CD4-positive, alpha-beta T cell treated with Interleukin-21 for 1 hour (primary cell): ENCODE measurements at places on chromosomes 6 and 20.

DNA sequence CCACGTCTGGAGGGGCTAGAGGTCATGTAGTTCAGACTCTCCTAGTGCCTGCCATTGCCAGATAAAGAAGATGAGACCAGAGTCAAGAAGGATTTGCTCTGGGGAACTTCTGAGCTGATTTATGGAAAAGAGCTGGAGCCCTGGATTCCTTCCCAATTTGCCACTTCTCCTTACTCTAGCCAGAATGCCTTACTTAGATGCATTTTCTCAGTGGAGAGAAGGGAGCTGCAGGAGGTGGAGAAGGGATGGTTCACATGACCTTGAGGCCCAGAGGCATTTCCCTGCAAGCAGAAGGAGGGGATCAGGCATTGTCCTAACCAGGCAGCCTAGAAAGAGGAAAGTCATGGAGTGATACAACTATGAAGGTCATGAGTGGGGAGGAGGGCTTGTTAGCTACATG, 122.2 kb downstream of the UNC5CL start:
- no peak for DNase-seq

GRCh38 chr6:98590136-98590681, 244.2 kb upstream of the POU3F2 start:
- no peak for DNase-seq

- no peak for DNase-seq
These were observed 54.7 kb downstream of the RRBP1 start for GRCh38 chr20:17627101-17627955.

DNA sequence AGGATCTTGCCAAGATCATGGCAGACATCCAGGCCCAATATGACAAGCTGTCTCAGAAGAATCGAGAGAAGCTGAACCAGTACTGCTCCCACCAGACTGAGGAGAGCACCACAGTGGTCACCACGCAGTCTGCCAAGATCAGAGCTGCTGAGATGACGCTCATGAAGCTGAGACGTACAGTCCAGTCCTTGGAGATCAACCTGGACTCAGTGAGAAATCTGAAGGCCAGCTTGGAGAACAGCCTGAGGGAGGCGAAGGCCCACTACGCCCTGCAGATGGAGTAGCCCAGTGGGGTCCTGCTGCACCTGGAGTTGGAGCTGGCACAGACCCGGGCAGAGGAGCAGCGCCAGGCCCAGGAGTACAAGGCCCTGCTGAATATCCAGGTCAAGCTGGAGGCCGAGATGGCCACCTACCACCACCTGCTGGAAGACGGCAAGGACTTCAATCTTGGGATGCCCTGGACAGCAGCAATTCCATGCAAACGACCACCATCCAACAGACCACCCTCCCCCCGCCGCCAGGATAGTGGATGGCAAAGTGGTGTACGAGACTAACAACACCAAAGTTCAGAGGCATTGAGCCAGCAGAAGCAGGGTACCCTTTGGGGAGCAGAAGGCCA, 44.7 kb upstream of the GRM4 start:
- no peak for DNase-seq

GRCh38 chr6:41061196-41061726, 8.3 kb downstream of the APOBEC2 start:
- DNase-seq: no peak

DNA sequence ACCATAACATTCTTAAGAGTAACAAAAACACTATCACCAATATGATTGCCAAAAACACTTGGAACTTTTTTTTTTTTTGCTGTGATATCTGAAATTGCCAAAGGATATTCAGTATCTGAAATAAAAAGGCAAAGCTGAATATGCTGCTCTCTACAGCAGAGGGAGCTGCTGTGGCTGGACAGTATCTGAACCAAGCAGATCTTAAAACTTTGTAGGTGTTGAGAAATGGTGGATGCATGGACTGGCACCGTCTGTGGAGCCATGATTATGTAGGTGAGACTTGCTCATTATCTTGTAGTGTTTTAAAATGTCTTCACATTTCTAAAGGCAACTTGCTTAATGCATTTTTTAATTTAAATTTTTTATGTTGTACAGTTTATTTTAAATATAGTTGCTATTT, 9.2 kb downstream of the PDCD2 start:
- DNase-seq: no peak
